Activated T-cell treated with anti-CD3 and anti-CD28 coated beads, Interleukin-2, amount 50 U/mL, for 1 hour (primary cell): ENCODE measurements at places on chromosomes 11 and 22.

- DNase-seq, result no peak
Observed at GRCh38 chr11:10561947-10562346, 6.5 kb downstream of the LYVE1 start.

- DNase-seq, result no peak
Observed at GRCh38 chr11:78365381-78365792, 52.2 kb downstream of the GAB2 start.

- DNase-seq, result peak; percentile 11
Observed at GRCh38 chr11:69657911-69658625, 17.1 kb downstream of the LTO1 start.

DNA sequence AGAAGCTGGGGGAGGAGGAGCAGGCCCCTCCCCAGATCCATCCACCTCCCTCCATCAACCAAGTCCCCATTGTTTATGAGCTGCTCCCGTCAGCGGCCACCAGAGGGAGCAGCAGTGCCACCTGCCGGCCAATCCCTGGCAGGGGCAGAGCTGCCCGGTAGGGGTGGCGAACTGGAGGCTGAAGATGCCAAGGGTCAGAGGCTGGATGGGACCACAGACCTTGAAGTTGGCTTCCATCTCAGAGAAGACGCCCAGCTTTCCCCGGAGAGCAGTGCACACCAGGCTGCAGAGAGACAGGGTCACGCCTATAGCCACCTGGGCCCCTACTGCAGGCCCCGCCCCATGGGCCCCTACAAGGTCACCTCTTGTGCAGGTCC, 3.6 kb downstream of the FIBP start:
- peak; percentile 85 for DNase-seq

- DNase-seq, result no peak
Observed at GRCh38 chr11:24226606-24227005, 270.2 kb upstream of the LUZP2 start.

DNA sequence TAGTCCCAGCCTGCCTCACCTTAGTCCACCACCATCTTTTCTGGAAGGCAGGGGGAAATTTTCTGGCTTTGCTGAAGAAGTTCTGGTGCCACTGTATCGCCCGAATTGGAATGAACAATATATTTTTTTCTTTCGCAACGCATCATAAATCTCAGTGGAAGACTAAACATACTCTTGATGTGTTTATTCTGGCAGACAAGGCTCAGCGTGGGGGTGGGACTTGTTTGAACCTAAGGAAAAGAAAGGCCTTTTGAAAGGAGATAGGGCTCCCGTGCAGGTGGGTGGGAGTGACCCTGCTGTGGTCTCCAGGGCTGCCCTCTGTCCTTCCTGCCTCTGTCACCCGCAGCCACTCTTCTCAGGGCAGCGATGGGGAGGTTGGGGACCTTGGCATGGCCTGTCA, 42.5 kb downstream of the CD82 start:
- DNase-seq, result no peak

GRCh38 chr11:86152006-86152862, 83.3 kb upstream of the PICALM start:
- DNase-seq, result no peak

DNA sequence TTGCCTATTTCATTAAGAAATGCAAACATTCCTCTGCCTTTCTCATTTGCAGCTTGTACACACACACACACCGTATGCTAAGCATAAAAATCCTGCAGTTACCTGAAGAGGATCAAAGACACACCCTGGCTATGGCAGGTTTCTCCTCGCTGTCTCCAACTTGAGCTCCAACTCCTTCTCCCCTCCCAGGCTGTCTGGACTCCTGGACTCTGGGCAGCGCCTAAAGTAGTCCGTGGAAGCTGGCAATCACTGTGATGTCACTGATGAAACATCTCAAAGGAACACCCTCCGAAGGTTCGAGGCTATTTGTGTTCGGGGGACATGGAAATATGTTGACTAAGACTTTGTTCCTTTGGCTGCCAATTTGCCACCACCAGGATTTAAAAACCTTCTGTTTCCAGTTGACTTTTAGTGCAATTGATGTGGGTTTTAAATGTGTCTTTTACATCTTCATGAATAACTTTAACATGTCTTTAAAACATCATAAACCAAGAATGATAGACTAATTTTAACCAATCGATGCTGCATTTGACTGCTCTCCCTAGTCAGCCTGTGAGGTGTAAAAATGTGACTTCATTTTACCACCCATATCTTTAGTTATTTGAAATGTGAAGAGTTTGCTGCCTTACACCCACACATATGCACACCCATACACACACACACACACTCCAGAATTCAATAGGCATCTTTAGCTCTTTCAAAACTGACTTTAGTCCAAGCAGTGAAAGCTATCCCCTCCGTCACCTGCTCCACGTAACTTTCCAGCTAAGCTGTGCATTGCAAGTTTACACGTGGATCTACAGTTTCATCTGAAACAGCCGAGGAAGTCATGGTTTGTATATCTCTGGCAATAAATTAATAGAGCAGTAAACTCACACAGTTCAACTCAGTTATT, at the start of gene SLN:
Gene SLN, minus strand, starts transcription at position 196 of the 895 bp plus-strand sequence.
- no peak for DNase-seq

GRCh38 chr22:41308544-41308947, 7.2 kb downstream of the ZC3H7B start:
- no peak for DNase-seq

DNA sequence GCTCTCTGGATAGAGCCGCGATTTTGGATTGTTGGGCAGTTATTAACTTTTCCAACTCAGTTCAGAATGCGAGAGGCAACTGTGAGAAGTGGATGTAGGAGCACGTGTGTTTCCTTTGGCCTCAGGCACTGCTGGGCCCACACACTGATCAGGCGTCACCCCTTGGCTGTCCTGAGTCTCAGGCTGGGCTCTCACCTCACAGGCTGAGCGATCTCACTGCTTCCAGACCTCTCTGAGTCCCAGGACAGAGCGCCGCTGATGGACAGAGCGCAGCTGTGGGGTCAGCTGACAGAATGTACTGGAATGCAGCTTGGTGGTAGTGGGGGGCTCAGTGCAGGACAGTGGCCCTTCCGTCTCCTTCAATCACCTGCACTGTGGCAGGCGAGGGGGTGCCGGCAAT, 516.2 kb downstream of the TBC1D22A start:
- DNase-seq, result no peak

GRCh38 chr11:118979434-118979833, 7.9 kb downstream of the FOXR1 start:
- no peak for DNase-seq

DNA sequence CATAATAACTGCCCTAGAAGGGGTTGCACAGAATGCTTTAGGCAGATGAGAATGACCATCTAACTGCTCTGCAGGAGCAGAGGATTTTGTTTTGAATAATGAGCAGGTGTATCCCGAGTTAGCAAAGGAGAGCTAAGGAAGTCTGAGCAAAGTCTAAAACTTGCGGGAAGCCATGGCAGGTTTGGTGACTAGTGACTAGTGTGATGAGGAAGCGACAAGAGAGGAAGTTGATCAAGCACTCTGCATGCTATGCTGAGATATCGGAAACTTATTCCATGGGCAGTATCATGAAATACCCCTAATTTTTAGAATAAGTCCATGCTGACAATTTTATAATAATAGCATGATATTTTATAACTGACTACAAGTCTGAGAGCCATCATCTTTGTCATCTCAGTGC, 12.9 kb downstream of the OLFML1 start:
- DNase-seq, result no peak

GRCh38 chr22:31923747-31924146, 20.6 kb upstream of the YWHAH start:
- DNase-seq, result no peak

DNA sequence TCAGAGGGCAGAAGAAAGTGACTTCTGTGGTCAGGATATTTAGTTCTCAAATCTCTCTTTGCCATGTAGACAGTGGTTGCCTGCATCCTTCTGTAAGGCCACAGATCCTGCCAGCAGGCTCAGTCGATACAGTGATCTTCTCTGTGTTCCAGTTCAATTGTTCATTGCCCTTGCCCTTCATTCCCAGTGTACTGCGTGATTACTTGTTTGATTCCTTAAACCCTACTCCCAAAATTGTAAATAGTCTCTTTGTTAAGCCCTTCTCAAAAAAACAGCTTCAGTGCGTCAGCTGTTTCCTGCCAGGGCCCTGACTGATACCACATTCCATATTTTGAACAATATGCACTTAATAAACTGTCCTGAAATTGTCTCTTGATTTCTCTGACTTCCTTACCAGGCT, 9.3 kb upstream of the TYR start:
- DNase-seq, result no peak

GRCh38 chr11:1812801-1813200, 22.0 kb upstream of the SYT8 start:
- DNase-seq, result no peak

- no peak for DNase-seq
Observed at GRCh38 chr11:76805206-76805913, 22.2 kb downstream of the TSKU start.

DNA sequence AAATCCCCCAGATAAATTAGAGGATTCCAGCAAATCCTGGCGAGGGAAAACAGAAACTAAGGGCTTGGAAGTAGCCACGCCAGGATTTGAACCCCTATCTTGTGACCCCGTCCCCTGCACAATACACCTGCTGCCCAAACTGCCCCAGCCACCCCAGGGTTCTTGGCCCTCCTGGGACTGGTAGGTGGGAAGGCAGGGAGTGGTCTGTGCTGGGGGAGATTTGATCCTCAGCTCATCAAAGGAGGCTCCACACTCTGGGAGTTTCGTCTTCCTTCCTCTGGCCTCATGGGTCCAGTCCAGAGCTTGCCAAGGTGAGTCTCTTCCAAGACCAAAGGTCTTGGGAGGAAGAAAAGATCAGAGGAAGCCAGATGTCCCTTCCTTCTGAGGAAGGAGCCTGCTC, 4.5 kb upstream of the CHST1 start:
- no peak for DNase-seq

DNA sequence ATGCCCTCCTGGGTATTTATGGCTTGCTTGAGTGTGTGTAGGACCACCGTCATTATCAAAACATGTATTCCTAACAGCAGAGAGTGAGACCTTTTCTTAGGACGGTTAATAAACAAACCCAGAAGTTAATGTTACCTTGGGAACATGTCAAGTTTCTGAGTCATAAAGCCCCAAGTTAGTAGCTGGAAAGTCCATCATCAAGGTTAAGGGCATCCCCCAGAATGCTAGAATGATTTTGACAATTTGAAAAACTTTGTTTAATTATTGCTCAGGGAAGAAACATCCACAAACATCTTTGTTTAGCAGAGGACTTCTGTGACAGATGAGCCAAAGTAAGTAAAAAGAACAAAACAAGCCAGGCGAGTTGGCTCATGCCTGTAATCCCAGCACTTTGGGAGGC, 20.0 kb downstream of the CAVIN3 start:
- DNase-seq, result no peak

DNA sequence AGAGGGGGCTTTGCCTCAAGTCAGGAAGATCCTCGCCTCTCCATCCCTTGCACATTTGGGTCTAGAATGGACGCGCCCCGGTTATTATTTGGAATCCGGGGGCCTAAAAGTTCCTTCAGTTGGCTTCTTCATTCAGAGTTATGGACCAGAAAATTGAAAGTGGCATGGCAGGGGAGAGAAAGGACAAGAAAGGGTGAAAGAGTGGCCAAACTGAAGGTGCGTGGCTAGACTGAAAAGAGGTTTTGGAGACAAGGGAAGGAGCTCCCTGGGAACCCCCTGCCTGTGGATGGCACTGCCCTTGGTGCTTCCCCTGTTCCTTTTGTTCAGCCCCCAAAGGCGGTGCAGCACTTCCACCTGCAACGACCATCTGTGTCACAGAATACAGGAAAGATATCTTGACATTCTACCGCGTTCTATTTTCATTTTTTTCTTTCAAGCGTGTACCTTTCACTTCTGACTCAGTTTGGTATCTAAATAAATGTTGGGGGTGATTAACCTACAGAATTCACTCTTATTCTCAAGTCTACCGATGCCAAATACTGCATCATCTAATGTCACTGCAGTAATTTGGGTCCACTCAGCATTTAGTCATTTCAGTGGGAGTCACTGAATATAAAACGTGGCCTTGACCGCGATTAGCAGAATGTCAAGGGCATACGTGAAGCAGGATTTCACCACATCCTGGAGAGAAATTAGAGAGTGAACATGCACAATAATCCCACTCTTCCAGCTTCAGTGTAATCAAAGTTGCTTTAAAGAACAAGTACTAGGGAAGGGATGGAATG, 88.1 kb upstream of the ARHGAP32 start:
- peak; percentile 29 for DNase-seq

DNA sequence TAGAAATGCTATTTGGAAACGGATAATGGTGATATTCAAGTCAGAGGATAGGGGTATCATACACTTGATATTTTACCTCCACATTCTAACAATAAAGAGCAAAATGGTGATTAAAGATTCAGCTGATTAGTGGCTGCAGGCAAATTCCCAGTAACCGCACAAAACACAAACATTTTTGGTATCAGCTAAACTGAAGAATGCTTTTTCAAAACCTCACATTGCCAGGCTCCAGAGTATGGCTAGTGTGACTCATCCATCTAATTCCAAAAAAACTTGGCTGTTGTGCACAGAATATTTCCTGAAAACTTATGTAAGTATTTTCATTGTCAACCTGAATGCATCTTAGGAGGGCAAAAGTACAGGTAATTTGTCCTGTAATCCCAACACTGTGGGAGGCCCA, 10.9 kb downstream of the SRPRA start:
- no peak for DNase-seq

GRCh38 chr22:31840585-31840984, 86.8 kb downstream of the DEPDC5 start:
- DNase-seq, result no peak

GRCh38 chr22:39717099-39717498, 146.5 kb downstream of the CACNA1I start:
- DNase-seq, result no peak

DNA sequence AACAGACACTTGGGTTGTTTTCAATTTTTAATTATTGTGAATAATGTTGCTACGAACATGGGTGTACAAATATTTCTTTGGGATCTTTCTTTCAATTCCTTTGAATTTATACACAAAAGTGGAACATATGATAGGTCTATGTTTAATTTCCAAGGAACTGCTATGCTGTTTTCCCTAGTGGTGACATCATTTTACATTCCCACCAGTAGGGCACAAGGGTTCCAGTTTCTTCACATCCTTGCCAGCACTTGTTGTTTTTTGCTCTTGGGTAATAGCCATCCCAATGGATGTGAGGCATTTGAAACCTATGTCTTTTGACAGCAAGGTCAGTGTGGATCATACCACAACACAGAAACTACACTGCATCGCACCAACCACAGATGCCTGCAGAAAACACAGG, 41.8 kb upstream of the SCN3B start:
- no peak for DNase-seq

GRCh38 chr22:37547251-37547741, 13.0 kb upstream of the CDC42EP1 start:
- no peak for DNase-seq
